Activated CD8-positive, alpha-beta memory T cell treated with anti-CD3 and anti-CD28 coated beads, Interleukin-2, amount 10 ng/mL, durations not matched to agents 7 days and 5 days (primary cell): ENCODE measurements at places on chromosomes 6 and 20.
A peak's percentile ranks its signal among the peaks of the same experiment; 100 is the strongest.

GRCh38 chr20:58993332-58994248 is 12.5 kb downstream of the NELFCD start:
- DNase-seq: no peak

GRCh38 chr6:137494281-137494987 is at the start of gene OLIG3:
Gene OLIG3, minus strand, starts transcription at chr6:137494394. Its CDS starts 224 bp downstream, at chr6:137494170.
- no peak for DNase-seq

GRCh38 chr6:116111552-116112528 is 11.2 kb downstream of the NT5DC1 start:
- DNase-seq: peak; percentile 62

- no peak for DNase-seq
Observed at GRCh38 chr6:106801256-106801655, 171.9 kb downstream of the QRSL1 start.

DNA sequence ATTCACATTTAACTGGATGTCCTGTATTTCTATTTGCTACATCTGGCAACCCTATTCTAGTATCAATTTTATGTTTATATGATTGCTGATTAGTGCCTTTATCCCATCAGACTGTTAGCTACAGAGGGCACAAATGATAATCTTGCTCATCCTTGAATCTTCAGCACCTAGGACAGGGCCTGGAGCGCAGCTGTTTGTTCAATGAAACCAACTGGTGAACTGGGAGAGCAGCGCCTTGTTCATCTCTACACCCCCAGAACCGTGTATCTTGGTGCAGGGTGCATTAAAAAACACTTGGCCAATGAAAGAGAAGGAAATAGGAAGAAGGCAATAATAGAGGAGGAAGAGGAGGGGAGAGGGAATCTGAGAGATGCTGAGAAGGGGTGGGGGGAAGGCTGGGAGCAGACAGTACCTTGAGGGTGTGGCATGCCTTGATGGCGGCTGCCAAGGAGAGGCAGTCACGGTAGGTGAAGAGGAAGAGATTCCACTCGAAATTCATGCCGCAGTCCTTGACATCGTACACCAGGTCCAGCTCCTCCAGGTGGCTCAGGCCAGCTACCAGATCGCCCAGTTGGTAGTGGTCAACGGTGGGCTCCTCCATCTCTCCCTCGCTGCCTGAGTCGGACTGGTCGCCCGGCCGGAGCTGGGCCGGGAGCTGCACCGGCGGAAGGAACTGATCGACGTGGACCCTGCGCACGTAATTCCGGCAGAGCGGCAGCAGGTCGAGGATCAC is 15.5 kb downstream of the TMEM151B start:
- DNase-seq: no peak

GRCh38 chr6:2028457-2029038 is 216.9 kb downstream of the GMDS start:
- no peak for DNase-seq

DNA sequence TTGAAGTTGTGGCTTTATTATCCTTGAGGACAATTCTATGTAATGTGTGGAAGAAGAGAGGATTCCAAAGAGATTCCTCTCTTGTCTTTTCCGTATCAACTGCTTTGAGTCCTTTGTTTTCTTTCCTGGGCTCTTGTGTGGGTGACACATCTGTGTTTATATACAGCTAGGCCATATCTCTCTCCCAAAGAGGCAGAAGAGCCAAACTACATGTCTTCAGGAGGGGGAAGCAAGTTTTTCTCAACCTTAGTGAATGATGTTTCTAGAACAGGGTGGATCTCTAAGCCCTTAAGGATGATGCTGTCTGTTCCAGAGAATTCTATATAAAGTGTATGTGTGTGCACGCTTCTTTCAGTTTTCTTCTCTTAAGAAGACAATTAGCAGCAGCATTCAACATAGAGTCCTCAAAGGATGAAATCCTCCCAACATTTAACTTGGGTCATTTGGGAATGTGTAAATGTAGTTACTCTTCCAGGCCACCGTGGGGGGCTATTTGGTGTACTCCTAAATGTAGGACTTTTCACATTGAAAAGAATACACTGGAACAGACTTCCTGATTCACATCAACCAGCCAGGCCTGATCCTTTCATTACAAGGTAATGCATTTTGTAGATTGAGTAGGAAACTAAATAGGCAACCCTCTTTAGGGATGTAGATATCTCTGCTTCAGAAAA is 92.8 kb upstream of the EEF1E1 start:
- no peak for DNase-seq

DNA sequence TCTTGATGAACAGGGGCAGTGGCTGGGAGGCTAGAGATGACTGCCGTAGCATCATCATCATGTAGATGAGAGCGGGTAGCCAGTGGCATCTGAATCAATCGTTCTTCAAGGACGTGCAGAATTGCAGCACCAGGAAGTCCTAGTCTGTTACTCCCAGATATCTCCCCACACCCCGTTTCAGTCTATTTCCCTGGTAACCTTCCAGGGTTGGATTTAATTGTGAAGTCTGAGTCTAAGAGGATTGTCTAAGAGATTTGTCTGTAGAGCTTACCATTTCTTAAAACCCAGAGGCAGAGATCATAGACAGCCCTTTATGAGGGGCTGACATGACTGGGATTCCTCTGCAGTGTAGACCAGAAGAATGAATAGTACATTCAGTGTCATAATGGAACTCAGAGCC is 16.6 kb upstream of the CD83 start:
- no peak for DNase-seq

DNA sequence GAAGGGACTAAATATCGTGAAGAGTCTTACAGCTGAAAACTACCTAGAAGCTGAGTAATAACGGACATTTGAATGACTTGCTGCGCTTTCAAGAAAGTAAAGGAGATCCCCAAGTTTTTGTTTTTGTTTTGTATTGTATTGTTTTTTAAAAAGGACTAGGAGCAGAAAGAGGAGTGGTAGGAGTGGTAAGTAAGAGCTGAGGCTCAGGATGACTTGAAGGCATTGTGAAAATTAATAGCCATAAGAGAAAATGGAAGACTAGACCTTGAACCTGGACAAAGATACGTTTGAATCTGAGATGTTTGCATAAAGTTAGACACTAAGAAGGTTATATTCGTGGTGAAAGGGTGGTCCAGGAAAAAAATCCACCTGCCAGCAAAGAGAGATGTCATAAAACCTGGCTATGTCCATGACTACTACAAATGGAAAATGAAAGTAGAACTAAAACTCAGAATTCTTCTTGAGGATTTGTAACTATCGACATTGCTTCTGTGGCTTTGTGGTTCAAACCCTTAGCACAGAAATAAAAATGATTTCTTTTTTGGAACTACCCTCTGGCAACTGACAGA is 824.8 kb upstream of the FLRT3 start:
- DNase-seq: no peak

DNA sequence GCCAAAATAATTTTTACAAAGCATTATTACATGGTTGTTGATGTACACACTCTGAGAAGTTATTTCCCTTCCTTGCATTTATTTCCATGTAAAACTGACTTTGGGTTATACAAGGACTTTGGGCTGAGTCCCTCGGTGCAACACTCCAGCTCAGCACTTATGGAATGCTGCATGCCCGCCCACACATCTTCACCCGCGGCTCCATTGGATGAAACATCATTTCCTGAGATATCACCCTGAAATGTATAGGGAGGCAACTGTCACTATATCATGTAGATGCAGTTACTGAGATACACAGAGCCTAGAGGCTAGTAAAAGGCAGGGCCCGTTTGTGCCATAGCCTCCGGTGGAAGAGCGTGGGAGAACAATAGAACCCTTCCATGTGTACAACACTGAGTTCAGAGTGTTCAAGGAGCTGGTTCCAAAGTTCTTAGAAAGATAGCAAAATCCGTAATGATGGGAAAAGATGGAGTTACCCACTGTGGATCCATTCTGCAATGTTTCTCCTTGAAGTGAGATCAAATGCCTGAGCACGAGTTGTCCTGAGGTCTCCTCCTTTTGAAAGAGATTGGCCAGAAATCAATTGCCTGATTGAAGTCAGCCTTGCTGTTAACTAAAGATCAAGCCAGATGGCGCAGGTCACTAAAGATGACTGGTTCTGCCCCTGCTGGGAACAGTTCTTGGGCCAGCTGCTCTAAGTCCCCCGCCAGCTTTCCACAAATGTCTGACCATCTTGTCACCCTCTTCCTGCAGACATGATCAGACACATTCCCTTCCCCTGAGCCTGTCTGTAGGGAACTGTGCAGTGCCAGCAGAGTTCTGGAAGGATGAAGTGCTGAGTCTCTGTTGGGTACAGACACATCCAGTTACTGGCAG is 100.9 kb upstream of the IYD start:
- DNase-seq: no peak

- DNase-seq: peak; percentile 89
Observed at GRCh38 chr20:58888521-58889333, 36.2 kb downstream of the GNAS start.

DNA sequence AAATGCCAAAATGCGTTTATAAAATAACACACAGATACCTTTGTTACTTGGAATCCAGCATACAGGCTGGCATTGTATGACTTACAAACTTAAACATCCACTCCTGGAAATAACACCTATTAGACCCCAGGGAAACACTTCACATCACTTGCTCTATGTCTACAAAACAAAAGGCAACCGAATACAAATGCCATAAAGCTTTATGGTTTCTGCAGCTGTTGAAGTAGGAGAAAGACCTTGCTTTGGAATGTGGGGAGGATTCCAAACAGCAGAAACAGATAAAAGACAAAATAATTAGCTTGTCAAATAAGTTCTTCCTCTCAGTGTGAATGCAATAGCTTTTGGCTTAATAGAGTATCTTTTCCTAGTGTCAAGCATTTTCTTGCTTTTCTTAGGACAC is 9.8 kb upstream of the AMD1 start:
- no peak for DNase-seq
